Naive B cell (primary cell): ENCODE measurements at places on chromosomes 6 and 20. TPM values are rescaled to one million over a fixed set of nuclear protein-coding genes. Genes with fewer than 3 reads are reported as not detected.
A peak's percentile ranks its signal among the peaks of the same experiment; 100 is the strongest.

The TP53TG5 gene
- 0.16 TPM for polyA plus RNA-seq

The PDRG1 gene
- 19.7 TPM for polyA plus RNA-seq

The PKHD1 gene
- not detected for polyA plus RNA-seq

The IMPG1 gene
- polyA plus RNA-seq, result not detected

The HLA-F gene
- 231 TPM for polyA plus RNA-seq

The MUC21 gene
- polyA plus RNA-seq, result not detected

- no peak overlapping the region for H3K27ac ChIP-seq
- peaks cover 30% of the 10 kb centered on the region for H3K27me3 ChIP-seq
- peaks cover 10% of the 10 kb centered on the region for H3K4me1 ChIP-seq
- H3K36me3 ChIP-seq, result no peaks in the 10 kb centered on the region
These were observed 15.1 kb upstream of the RIPK1 start for GRCh38 chr6:3053231-3053508.

GRCh38 chr6:24949020-24949569 lies 13.3 kb upstream of the RIPOR2 start:
- H3K27me3 ChIP-seq, result no peaks in the 10 kb centered on the region
- H3K27ac ChIP-seq, result peak overlapping the region; percentile 98
- peak; percentile 87 for DNase-seq

- H3K27ac ChIP-seq, result no peak overlapping the region
- no peaks in the 10 kb centered on the region for H3K27me3 ChIP-seq
- no peak overlapping the region for H3K4me3 ChIP-seq
- no peak for DNase-seq
- no peaks in the 10 kb centered on the region for H3K4me1 ChIP-seq
These were observed 486.5 kb downstream of the RFPL4B start for GRCh38 chr6:112833581-112834131.

- no peaks in the 10 kb centered on the region for H3K36me3 ChIP-seq
- H3K27me3 ChIP-seq, result no peaks in the 10 kb centered on the region
- H3K4me1 ChIP-seq, result no peaks in the 10 kb centered on the region
- no peak for DNase-seq
These were observed 76.2 kb downstream of the SLC24A3 start for GRCh38 chr20:19288636-19289035.

DNA sequence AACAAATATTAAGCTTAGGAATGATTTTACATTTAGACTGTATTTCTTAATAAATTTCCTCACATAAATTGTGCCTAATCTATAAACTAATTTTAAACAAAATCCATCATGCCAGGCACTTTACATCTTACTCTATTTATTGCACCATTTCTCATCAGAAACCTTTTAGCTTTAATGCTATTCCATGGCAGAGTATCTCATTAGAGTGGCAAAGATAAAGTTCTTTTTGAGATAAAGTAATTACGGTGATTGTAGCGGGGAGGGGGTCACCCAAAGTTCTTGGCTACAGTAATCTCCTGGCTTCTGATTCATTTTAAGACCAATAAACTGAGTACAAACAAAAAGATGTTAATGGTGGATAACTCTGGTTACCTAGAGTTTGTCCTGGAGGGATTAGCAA lies 532.1 kb downstream of the PRKN start:
- H3K36me3 ChIP-seq, result no peaks in the 10 kb centered on the region
- DNase-seq, result no peak
- H3K4me1 ChIP-seq, result no peaks in the 10 kb centered on the region
- no peaks in the 10 kb centered on the region for H3K27me3 ChIP-seq
- H3K27ac ChIP-seq, result no peak overlapping the region

- no peaks in the 10 kb centered on the region for H3K36me3 ChIP-seq
- H3K27me3 ChIP-seq, result no peaks in the 10 kb centered on the region
- H3K27ac ChIP-seq, result no peak overlapping the region
- H3K4me1 ChIP-seq, result no peaks in the 10 kb centered on the region
These were observed 135.6 kb upstream of the HDGFL1 start for GRCh38 chr6:22433745-22434144.

- H3K4me1 ChIP-seq, result peaks cover 8% of the 10 kb centered on the region
- H3K4me3 ChIP-seq, result no peak overlapping the region
- H3K27ac ChIP-seq, result no peak overlapping the region
- DNase-seq, result no peak
- H3K36me3 ChIP-seq, result no peaks in the 10 kb centered on the region
These were observed 326.2 kb upstream of the PRDM1 start for GRCh38 chr6:105759946-105760345.

- H3K4me3 ChIP-seq, result no peak overlapping the region
- H3K4me1 ChIP-seq, result no peaks in the 10 kb centered on the region
- H3K36me3 ChIP-seq, result no peaks in the 10 kb centered on the region
- DNase-seq, result no peak
These were observed 386.5 kb upstream of the SULF2 start for GRCh38 chr20:48171626-48172356.

- no peak overlapping the region for H3K27ac ChIP-seq
- H3K36me3 ChIP-seq, result peaks cover 6% of the 10 kb centered on the region
- H3K4me1 ChIP-seq, result no peaks in the 10 kb centered on the region
- DNase-seq, result no peak
- H3K4me3 ChIP-seq, result no peak overlapping the region
These were observed 18.7 kb upstream of the ZFP64 start for GRCh38 chr20:52210037-52210990.

DNA sequence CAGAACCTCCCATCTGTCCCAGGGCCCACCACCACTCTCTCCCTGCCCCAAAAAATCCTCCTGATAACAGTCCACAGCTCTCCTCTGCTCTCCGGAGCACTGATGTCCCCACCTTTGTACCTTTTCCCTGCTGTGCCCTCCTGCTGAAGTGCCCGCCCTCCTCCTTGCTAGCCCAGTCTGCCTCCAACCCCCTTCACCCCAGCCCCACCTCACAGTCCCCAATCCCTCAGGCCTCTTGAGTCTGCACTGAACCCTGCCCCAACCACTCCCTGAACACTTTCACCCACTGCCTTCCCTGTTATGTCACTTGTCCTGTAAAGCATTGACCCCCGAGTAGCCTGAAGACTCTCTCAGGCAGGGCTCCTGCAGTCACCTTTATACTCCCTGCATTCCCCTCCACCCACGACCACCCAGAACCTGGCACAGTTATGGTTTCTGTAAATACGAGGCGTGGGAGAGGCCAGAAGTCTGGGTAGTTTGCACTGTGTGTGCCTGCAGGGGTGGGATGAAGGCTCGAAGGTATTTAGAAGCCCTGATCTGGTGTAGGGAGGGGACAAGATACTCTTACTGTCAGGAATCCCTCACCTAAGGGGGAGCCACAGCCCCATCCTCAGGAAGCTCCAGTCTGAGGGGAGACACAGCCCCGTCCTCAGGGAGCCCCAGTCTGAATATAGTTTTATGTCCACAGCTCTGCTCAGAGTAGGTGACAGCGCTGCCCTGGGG lies 5.4 kb downstream of the GLP1R start:
- no peaks in the 10 kb centered on the region for H3K36me3 ChIP-seq
- H3K4me3 ChIP-seq, result no peak overlapping the region
- peaks cover 6% of the 10 kb centered on the region for H3K4me1 ChIP-seq
- H3K27ac ChIP-seq, result no peak overlapping the region

DNA sequence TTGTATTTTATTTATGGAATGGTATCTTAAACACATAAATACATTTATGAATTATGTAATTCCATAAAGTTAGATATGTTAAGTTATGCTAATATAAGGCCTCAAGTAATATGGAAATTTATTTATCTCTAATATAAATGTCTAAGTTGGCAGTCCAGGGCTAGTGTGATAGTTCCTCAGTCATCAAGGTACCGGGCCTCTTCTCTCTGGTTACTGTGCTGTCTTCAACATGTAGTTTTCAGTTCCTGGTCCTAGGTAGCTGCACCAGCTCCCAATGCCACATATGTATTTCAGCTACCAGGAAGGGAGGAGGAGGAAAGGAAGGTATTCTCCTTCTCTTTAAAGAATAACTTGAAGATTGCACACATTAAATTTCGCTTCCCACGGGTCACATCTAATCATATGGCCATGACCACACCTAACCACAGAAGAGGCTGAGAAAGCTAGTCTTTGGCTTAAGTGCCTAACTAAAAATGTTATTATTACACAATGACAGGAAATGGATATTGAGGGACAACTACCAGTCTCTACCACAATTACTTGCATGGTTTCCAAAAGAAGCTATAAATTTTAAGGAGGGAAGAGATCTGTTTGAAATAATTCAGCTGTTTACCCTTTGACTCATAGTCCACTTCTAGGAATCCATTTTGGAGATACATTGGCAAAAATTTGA lies 68.6 kb downstream of the BCKDHB start:
- H3K4me1 ChIP-seq, result no peaks in the 10 kb centered on the region
- no peak overlapping the region for H3K27ac ChIP-seq
- H3K27me3 ChIP-seq, result no peaks in the 10 kb centered on the region
- DNase-seq, result no peak

DNA sequence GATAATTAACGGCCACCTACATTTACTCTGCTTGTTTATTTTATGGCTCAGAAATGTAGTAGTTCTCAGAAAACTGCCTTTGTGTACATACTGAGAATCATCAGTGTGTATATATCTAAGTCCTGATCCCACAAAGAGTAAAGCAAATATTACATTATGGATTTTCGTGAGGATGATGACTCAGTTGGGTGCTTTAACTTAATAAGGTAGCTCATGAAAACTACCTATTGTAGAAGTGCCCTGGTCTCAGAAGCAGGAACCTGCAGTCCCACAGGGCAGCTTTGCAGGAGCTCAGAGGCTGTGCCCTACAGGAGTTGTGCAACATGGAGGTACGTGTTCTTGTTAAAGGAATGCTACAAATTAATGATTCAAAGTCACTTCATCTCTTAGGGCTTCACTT lies 108.2 kb downstream of the PLG start:
- H3K4me1 ChIP-seq, result no peaks in the 10 kb centered on the region
- no peaks in the 10 kb centered on the region for H3K36me3 ChIP-seq
- no peak overlapping the region for H3K4me3 ChIP-seq
- no peak for DNase-seq
